ENCODE measurements at places on chromosomes 2 and 18.

- DNase-seq = peak; percentile 38
Observed at GRCh38 chr2:202278944-202279343, 13.4 kb downstream of the NOP58 start.

DNA sequence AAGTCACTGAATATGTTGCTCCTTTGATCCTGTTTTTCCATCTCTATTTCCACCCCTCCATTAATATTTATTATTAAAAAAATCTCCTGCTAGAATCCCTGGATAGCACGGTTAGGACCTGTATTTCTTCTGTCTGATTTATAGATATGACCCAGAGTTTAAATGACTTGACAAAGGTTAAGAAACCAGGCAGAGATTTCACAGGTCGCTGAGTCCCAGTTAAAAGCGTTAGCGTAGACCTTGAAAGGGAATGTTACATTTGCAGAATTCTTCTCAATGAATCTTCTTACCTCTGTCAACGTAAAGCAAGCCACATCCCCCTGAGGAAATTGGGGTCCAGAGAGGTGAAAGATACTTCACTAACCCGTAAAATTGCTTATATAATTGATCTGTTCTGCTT is 220.2 kb downstream of the GCA start:
- no peak for DNase-seq

DNA sequence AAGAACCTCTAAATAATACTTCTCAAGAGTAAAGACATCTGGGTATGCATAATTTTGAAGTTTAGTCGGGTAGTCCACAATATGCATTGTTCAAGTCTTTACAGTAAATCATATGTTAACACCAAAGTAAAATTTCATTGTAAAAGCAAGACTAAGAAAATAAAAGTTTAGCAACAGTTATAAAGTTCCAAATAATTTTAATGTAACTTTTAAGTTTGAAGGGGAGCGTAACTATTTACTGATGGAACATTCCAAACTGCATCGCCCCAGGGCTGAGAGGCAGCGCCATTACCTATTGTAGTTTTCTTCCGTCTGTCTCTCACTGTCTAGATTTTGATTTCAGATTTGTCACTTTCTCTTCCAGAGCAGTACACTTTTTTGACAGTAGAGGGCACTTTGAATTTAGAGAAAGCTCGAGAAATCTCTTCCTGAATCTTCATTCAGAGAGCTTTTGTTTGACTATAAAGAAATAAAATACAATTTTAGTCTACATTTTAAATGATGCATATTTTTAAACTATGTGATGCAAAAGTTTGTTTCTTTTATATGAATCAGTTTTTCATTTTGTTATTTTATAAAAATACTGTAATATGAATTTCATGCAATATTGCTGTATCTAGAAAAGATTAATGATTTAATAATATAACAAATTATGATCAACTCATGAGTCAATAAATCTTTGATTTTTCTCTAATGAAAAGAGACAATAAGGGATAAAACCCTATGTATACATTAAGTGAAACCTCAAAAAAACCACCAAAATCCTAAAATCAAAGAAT is 389.8 kb downstream of the FIGN start:
- no peak for DNase-seq

DNA sequence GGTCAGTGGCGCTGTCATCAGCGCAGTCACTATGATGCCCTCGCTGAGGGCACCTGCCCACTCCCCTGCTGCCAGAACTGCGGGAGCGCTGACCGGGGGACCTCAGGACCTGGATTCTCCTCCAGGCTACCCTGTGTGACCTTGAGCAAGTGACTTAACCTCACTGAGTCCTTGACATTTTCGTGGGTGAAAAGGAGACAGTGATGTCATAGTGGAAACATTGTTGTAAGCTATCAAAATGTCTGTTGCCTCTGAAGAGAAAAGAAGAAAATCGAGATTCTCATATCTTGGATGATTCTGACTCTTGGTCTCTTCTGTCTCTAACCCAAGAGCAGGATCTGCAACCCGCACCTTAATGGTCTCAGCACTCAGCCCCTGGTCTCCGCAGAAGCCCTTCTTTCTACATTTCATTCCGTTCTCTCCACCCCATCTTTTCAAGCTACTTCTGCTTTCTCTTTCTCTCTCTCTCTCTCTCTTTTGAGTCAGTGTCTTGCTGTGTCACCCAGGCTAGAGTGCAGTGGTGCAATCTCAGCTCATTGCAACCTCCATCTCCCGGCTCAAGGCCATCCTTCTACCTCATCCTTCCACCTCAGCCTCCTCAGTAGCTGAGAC is 978 bp upstream of the TUBA4A start:
- no peak for DNase-seq

DNA sequence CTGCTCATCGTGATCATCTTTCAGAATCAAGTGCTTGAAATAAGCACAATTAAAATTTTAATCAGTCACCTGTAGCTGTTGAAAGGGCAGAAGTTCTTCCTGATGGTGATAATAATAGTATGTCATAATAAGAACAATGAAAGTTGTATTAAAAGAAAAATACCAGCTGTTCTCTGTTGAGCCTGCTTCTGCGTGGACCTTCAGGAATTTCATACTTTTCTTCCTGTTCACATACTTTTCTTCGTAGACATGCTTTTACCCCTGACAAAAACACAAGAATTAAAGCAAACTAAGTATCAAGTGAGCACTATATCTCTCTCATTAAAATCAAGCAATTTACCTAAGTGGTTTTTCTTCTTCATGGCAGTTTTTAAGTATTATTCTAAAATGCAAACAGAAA is 79.2 kb downstream of the BARD1 start:
- DNase-seq = no peak

DNA sequence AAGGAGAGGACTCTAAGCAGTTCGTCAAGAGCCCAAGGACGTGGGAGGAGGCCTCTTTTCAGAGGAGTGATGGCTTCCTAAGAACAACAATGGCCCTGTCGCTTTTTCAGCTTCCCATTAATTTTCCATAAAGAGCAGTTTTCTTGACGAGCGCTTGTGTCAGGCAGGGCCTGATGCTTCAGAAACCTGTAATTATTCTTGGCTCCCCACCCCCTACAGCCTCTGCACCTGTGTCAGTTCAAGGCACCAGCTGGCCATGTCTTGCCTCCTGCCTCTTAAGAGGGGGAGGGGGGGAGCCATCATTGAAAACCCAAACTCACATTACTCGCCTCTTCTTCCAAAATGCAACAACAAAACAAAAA is 32.3 kb downstream of the KLF7 start:
- DNase-seq = no peak

DNA sequence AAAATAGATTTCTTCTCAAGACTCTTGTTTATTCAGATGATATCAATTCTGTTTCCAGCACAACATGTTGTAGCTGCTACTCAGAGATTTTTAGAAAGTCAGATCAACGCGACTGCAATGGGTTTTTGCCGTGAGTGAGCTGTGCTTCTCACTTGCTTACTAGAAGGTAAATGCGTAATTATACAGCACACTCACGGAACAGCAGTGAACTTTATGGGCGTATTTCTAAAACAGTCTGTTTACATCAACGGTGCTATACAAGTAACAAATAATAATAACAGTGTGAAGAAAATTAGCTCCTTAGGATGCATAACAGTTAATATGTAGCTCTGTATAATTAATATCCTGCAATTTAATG is 533.6 kb downstream of the RNF144A start:
- peak; percentile 49 for DNase-seq

GRCh38 chr2:42223067-42223854 is 54.1 kb downstream of the EML4 start:
- DNase-seq = no peak

GRCh38 chr2:38661306-38661705 is 4.6 kb upstream of the GALM start:
- no peak for DNase-seq

DNA sequence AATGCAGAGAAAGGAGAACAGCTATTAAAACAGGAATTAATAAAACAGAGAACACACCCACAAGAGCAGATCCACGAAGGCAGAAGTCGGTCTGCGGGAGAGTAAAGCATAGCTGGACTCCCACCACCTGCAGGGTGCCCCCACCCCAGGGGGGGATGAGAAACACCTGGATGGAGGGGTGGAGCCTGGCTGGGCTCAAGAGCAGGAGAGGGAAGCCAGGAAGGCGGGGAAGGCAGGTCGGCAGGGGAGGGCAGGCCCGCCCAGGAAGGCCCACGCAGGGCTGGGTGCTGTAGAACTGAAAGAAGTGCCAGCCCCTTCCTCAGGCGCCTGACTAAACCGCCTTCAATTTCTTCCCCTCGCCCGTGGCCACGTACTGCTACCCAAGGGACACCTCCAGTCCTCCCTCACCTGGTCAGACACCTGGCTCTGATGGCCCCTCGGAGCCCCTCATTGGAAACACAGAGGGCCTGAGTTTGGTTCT is 175.4 kb downstream of the HDAC4 start:
- DNase-seq = no peak

DNA sequence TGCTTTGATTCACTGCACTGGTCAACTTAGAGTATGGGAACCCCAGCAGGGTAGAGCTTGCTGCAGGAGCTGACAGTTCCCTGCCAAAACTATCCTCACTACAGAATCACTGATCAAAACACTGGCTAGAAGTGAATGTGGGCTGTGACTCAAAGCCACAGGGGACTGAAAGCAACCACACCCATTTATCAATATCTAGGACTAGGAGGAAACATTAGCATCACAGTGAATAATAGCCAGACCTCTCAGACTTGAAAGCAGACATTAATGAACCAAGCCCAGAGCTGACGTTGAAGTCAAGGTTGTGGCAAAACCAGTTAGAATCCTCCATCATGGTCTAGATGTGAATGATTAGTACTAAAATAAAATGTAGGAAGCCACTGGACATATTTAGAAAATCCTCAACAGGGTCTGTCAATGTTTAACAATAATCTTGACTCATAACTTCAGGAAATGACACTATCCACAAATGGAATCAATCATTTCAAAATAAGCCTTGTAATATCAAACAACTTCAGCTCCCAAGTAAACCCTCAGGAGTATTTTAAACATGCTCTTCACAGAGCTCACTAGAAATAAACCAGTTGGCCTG is 131.4 kb downstream of the CDH20 start:
- DNase-seq = no peak

GRCh38 chr2:163558251-163559021 is 177.4 kb downstream of the FIGN start:
- no peak for DNase-seq

DNA sequence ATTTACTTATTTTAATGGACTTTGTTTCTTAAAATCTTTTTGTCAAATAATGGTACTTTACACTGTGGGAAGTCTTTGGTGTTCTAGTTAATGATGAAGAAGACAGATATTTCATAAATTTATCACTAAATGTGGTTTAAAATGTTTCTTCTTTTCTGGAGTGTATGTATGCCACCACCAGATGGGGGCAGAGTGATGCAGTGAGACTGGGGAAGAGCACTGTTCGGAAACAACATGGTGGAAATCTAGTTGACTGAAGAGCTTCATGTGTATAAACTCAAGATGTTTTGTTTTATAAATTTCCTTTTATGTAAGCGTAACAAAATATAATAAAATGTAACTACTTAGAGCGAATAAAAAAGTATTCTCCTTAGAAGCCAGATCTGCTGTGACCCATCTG is 195.1 kb downstream of the KCNE4 start:
- DNase-seq = no peak

GRCh38 chr2:23826040-23826439 is 100.9 kb downstream of the ATAD2B start:
- DNase-seq = no peak

GRCh38 chr2:18610090-18610489 is 20.7 kb upstream of the NT5C1B start:
- DNase-seq = no peak

DNA sequence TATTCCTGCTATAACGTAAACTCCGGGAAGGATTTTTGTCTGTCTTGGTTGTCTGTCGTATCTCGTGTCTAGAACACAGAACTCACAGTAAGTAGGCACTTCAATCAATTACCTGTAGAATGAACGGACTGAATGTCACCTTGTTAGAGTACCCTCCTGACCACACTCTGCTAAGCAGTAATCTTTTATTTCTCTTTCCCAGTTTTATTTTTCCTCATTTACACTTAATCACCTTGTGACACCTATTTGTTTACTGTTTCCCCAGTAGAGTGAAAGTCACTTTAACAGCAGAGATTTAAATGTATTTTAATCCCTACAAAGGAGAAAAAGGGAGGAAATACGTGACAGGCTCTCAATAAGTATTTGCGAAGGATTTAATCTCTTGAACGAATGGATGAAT is 514 bp upstream of the EPB41L5 start:
- DNase-seq = no peak

DNA sequence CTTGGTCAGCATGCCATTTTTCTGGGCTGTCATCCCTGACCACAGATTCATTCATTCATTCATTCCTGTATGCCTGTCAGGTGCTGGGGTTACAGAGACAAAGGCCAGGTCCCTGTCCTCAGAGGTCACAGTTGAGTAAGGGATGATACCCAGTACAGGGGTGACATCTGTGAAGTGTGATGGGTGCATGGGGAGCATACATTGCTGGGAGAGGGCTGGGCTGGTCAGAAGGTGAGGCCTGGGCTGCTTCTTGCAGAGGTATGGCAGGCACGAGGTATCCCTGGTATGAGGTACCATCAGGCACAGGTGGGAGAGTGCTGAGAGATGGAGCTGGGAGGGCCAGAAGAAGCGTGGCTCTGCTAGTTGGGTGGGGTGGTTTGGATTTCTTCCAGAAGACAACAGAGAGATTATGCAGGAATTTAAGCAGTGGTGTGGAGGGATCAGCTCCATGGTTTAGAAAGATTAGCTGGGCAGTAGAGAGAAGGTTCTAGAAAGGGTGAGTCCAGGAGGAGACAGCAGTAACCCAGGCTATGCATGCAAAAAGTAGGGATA is 181.9 kb upstream of the HAAO start:
- no peak for DNase-seq

DNA sequence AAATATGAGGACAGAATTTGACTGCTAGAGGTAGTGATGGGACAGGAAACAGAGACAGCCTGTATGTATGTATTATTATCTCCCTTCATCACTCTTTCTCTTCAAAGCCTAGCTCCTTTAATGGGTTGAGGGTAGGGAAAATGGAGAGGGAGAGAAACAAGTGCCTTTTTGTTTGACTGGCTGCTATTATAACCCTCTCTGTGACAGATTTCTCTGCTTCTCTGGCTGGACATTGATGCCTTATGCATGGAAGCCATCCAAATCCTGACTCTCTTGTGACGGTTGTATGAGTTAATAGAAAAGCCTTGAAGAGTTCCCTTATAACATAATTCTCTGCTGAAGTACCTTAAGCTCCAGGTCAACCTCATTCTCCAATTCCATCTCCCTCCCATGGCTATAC is 118.5 kb upstream of the COL5A2 start:
- DNase-seq = no peak

GRCh38 chr2:69514406-69514805 is 77.2 kb upstream of the NFU1 start:
- no peak for DNase-seq

GRCh38 chr2:58826795-58827194 is 585.7 kb upstream of the FANCL start:
- no peak for DNase-seq

All from CD8-positive, alpha-beta T cell (primary cell).